ENCODE measurements at places on chromosomes 4 and X.

DNA sequence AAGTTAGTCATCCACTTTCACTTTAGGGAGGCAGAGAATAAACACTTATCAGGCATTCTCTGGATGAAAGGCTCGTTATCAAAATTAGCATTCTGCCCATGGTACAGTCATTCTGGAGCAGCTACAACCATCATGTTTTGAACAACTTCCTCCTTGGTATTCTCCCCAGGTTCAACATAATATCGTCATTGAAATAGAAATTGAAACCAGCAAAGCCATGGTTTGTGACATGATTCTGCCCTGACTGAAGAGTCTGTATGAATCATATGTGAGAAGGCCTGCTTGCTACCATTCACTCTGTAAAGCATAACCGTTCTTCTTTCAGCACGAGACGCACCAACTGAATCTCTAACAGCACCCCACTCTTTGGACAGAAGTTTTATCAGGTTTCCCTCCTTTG, 127.5 kb upstream of the RADX start:
- no peak for DNase-seq

- no peak for DNase-seq
Observed at GRCh38 chr4:103361926-103362325, 163.8 kb upstream of the CENPE start.

- DNase-seq: no peak
Observed at GRCh38 chr4:40710484-40711254, 39.1 kb upstream of the NSUN7 start.

DNA sequence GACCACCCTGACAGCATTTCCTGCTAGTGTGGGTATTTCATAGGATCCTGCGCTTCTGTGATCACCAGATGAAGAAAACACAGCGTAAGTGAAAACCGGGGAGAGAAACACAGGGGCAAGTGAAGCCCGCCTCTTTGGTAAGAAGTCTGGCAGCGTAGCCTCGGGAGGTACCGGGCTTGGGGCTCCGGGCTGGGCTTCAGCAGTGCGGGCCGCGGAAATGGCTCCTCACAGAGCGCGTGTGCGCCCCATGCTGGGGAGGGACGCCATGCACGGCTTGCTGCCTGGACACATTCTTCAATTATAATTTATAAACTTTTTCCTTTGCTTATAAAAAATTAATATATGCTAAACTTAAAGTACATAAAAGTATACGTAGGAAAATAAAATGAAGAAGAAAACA, 151.5 kb downstream of the AFAP1 start:
- DNase-seq: no peak

GRCh38 chr4:158949099-158949498, 153.8 kb upstream of the RAPGEF2 start:
- DNase-seq: no peak

DNA sequence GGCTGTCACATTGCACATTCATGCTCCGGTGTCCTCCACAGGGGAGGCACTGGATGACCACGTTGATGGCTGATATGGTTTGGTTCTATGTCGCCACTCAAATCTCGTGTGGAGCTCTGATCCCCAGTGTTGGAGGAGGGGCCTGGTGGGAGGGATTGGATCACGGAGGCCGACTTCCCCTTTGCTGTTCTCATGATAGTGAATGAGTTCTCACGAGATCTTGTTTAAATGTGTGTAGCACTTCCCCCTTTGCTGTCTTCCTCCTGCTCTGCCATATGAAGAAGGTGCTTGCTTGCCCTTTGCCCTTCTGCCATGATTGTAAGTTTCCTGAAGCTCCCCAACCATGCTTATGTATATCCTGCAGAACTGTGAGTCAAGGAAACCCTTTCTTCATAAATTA, 22.3 kb upstream of the NAT8L start:
- no peak for DNase-seq

DNA sequence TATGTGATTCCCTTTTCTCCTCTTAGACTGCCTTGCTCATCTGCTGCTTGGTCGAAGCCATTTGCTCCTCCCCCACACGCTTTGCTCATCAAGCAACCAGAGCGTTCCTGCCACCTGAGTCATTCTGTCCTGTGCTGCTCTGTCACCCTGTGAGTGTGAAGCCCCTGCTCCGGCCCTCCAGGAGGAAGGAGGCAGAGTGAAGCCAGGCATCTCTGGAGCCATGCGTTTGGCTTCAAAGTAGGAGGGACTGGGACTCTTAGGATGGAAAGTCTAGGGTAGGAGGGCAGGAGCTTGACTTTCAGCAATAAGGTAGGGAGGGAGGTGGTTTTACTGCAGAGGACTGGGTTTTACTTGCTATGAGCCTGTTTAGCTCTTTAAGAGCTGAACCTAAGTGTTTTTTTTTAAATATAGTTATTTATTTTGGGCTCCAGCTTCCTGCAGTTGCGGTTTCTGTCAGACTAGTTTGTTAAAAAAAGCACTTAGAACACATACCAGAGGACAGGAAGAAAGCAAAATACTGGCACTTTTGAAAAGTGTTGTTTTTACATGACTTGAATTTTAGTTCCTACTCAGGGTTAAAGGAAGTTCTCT, 63.6 kb downstream of the SPINK2 start:
- no peak for DNase-seq

DNA sequence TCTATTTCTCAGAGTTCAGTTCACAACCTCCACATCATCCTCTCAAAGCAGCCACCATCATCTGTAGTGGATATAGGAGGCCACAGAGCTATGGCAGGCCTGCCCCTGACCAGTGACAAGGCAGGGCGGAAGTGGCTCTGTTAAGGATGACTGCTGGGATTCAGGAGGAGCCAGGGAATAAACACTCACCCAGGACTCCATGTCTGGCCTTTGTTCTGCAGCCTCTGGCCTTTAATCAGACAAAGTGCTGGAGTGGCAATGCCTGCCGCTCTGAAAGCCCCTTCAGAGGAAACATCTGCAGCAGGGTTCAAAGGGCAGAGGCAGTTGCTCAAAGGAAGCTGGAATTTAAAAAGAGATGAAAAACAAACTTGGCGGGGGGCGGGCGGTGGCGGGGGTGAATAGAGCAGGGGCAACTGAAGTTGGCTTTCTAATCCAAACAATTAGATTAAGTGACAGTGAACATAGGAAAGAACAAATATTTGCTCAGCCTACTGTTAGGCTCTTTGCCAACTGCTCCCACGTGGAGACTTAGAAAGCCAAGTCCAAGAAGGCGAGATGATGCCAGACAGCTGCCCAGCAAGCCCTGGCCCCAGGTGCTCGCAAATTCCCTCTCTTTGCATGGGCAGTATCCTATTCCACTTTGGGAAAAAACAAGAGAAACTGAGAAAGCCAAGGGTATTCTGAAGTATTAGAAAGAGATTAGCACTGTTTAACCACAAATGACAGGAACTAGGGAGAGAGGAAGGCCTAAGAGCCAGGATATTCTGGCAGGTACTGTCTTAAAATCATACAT, 5.5 kb downstream of the MPP1 start:
- peak; percentile 91 for DNase-seq

DNA sequence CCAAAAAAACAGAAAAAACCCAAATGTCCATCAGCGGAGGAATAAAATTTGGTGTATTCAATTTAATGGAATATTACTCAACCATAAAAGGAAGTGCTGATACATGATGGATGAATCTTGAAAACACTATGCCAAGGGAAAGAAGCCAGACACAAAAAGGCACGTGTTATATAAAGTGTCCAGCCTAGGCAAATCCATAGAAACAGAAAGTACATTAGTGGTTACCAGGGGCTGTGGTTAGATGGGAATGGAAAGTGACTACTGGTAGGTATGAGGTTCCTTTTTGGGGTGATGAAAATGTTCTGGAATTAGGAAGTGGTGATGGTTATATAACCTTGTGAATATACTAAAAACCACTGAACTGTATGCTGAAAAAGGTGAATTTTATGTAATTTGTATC, 3.5 kb upstream of the CDKL2 start:
- no peak for DNase-seq

DNA sequence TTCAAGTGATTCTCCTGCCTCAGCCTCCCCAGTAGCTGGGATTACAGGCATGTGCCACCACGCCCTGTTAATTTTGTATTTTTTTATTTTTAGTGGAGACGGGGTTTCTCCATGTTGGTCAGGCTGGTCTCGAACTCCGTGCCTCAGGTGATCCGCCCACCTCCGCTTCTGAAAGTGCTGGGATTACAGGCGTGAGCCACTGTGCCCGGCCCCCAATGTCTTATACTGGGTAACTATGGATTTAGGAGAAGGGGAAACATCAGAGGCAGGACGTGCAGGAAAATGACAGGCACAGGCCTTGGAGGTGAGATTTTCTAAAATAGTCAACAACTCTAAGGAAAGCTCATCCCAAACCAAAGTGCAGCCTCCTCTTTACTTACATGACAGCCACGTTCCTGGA, 11.1 kb upstream of the TSPYL2 start:
- no peak for DNase-seq

DNA sequence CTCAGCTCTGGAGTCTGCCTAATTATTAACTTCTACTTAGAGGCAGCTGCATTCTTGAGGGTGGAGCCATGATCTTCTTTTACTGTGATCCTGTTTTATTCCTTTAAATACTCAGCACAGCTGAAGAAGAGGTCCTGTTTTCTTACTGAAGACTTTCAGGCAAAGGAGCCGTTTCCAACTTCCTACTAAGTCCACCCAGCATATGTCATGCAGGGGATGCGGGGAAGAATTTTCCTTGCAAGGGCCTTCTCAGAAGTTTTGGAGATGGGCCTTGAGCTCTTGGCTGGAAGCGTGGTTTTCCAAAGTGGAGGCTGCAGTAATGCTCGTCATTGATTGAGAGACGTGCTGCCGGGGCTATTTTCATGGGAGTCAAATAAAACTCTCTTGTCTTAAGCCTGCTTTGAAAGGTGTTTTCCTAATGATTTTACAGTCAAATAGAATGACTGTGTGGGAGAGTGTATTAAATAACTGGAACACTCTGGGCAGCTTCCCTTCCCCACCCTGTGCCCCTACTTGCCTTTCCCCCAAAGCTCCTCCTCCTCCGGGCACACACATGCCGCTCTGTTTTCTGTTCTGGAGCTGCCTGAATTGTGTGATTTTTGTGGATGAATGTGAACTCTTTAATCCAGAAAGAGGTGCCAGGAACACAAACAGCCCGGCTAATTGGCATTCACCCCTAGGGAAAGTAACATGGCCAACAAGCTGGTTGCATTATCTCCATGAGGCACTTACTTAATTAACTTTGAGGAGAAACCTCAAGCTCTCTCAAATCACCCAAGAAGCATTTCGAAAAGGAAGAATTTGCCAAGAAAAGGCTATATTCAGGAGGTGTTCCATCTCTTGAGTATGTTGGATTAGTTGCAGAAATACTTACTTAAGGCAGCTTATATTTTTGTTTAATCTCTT, 28.1 kb downstream of the FGF2 start:
- DNase-seq: no peak

- no peak for DNase-seq
Observed at GRCh38 chrX:13001961-13002671, 27.2 kb downstream of the TMSB4X start.

GRCh38 chr4:60723796-60724195, 476.3 kb upstream of the ADGRL3 start:
- no peak for DNase-seq

DNA sequence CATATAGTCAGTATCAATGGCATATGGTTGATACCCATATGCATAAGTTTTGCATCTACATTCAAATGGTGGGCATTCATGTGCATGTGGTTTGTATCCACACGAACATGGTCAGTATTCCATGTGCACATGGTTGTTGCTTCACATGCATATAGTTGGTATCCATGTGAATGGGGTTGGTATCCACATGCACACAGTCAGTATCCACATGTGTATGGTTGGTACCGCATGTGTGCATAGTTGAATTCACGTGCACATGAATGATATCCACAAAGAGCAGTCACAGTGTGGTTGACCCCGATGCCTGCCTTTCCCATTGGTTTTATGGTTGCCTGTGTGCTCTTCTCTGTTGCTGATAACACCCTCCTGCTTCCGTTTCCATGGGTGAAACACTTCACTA, 427.9 kb downstream of the STIM2 start:
- no peak for DNase-seq

- no peak for DNase-seq
Observed at GRCh38 chr4:56619160-56619559, 61.9 kb downstream of the HOPX start.

- DNase-seq: no peak
Observed at GRCh38 chr4:7782783-7783182, 156.9 kb downstream of the AFAP1 start.

- DNase-seq: no peak
Observed at GRCh38 chr4:153348006-153348405, 3.5 kb downstream of the MND1 start.

GRCh38 chr4:170940043-170940724, 850.4 kb upstream of the AADAT start:
- DNase-seq: no peak

DNA sequence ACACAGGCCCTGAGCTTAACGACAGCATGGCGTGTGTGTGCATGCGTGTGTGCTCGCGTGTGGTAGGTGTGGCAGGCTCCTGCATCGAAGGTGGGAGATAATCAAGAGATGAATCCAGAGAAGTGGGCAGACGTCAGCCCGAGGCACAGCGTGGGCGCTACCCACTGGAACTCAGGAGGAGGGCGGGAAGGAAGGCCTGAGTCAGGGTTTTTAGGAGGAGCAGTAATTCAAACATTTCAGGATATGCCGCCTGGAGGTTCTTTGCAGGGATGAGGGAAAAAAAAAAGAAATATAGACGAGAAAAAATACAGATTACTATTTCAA, 66.3 kb upstream of the STX18 start:
- DNase-seq: no peak

DNA sequence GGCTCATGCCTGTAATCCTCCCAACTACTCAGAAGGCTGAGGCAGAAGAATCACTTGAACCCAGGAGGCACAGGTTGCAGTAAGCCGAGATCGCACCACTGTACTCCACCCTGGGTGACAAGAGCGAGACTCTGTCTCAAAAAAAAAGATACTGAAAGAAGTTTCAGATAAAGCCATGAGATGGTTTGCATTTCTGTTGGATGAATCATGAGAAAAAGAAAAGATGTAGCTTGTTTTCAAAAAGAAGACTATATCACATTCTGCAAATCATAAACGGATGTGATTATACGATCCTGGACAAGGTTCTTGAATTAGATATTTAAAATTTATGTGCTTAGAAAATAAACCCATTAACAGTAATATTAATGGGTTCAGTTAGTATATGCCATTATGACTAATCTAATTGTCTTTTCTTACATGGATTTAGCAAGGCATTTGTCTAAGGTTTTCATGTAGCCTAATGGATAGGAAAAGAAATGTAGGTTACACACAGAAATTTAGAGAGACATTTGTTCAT, 345.9 kb downstream of the SLC7A11 start:
- DNase-seq: no peak

DNA sequence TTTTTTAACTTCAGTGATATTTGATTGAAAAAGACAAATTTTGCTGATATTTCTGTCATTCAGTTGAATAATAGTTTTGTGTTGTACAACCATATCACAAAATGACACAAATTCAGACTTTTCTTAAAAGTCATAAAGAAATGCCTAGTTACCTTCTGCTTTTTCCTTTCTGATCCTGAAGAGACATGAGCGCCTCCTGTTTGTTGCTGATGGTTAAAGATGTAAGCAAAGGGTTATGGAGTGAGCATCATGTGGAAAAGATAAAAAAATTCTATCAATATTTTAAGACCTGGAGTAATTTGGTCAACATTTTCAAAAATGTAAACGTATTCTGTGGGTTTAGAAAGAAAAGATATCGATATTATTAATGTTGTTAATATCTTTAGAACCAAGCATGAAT, 669.9 kb upstream of the NR3C2 start:
- DNase-seq: no peak

- DNase-seq: no peak
Observed at GRCh38 chr4:11529625-11530201, 101.0 kb upstream of the HS3ST1 start.

GRCh38 chr4:183173580-183174526, 74.8 kb downstream of the WWC2 start:
- no peak for DNase-seq

Measured in NCI-H187 (cell line).